IPS DF 19.7 (cell line): ENCODE measurements at places on chromosomes 3 and 15.

DNA sequence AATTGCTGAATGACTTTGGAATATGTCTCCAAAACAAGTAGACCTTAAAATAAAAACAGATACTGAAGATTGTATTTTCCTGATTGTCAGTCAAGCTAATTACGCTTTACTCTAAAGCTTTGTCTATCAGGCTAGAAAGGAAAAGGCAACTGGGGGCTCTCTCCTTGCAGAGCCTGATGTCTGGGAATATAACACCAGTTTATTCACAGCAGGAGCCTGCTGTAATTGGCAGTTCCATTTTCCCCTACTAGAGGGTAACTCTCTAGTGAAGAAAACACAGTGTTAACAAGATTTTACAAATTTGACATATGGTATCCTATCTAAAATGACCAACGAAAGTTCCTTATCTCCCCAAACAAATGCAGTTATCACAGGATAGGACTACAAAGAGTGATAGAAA is 158.8 kb downstream of the PDZRN3 start:
- no peak for DNase-seq

GRCh38 chr3:77686560-77686959 is 646.7 kb downstream of the ROBO2 start:
- DNase-seq: peak; percentile 60

- no peak for DNase-seq
Observed at GRCh38 chr3:28912120-28912885, 368.6 kb upstream of the RBMS3 start.

DNA sequence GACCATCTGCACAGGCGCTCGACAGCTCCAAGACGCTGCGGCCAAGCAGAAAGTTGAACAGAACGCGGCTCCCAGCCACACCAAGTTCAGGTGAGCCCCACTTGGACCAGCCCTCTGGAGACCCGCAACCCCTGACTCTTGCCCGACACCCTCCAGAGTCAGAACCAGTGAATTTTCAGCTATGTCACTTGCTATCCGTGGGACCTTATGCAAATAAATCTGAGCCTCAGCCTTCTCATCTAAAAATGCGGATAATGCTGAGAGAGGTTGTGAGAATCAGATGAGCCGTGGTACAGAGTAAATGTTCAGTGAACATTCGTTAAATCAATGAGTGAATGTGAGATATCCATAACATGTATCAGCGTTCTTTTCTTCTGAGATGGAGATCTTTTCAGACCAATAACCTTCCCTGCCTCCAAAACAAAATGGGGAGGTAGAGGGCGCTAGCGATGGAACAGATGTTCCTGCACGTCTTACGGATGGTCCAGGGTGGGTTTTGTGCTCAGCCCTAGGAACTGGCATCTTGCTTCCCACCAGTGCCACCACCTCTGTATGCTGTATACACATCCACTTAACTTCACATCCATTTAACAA is 524 bp downstream of the MRPS11 start:
- no peak for DNase-seq

GRCh38 chr3:179196700-179197099 is 48.5 kb downstream of the PIK3CA start:
- DNase-seq: no peak

DNA sequence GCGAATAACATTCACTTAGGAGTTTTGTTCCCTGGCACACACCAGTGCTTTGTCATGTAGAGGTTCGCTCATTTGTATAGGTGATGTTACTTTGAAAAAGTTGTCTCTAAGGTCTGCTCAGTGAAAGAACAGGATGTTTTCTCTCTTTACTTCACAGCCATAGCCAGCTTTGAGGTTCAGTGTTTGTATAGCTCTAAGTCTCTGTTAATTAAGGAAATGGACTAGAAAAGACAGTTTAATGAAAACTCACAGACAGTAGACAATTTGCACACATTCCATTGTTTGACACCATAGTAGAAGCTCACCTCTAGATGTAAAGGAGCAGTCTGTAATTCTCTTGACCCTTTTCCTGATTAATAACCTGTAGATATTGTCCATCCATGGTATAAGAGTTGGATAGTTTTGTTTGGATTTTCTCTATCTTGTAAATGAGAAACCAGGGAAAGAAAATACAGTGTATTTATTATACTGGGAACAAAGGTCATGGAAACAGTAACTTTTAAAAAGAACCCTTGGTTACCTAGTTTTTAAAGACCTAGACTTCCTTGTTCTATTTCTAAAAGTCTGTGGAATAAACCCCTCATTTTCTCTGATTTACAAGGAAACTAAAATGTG is 50.4 kb downstream of the PDE8A start:
- DNase-seq: no peak

GRCh38 chr15:78362716-78363380 is 22.7 kb downstream of the CRABP1 start:
- DNase-seq: no peak

DNA sequence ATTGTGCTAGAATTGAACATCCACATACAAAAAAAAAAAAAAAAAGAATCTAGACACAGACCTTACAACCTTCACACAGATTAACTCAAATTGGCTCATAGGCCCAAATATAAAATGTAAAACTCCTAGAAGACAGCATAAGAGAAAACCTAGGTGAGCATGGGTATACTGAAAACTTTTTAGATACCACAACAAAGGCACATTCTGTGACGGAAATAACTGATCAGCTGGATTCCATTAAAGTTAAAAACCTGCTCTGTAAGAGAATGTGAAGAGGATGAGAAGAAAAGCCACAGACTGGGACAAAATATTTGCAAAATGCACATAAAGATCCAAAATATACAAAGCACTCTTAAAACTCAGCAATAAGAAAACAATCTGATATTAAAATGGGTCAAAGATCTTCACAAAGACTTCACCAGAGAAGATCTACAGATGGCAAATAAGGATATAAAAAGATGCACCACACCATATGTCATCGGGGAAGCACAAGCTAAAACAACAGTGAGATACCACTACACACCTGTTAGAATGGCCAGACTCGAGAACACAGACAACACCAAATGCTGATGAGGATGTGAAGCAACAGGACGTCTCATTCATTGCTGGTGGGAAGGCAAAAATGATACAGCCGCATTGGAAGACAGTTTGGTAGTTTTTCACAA is 167.9 kb downstream of the PDE8A start:
- no peak for DNase-seq

DNA sequence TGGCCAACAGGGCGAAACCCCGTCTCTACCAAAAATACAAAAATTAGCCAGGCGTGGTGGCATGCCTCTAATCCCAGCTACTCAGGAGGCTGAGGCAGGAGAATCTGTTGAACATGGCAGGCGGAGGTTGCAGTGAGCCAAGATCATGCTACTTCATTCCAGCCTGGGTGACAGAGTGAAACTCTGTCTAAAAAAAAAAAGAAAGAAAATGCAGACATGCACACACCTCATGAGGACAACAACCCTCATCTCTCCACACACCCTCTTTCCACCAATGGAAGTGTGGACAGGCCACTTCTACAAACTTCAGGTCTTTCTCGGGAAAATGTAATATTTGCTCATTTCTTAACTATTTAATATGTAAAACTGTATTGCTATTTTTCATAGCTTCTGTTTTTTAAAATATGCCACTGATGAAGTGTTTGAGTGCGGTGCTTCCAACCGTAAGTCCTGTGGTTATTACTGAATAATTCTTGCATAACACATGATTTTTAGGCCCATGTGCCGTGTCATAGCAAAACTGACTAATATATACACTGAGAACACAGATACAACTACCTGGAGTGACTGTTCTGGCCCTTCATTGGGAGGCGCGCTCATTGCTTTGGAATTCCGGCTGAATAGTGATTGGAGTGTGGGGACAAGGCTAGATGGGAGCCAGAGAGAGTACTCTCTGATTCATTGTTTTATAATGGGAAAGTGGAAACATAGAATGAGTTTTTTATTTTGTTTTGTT is 23.1 kb downstream of the LRRC31 start:
- DNase-seq: no peak

DNA sequence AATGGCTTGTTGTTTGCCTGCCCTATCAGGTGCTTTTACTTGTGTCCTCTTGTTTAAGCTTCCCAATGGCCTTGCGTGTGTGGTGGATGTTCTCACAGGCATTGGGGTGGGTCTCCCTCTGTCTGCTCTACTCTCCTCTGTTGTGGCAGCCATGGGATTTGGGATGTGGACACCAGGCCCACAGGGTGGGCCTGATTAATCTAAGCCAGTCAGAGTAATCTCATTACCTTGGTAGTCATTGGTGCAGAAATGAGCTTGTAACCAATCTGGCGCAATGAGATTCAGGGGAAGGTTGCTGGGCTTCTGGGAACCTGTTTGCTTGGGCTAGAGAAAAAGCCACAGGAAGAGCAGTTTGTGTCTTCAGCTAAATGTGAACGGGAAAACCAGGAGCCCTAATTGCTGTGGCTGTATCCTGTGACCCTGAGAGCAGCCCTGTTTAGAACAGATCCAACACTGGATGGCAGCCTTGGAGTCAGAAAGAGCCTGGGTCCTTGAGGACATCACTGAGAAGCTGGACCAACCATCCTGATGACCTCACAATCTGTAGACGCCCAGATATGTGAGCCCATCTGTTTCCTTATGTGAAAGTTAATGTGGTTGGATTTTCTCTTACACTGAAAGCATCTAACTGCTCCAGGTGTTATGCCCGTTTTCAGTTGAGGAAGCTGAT is 157.3 kb upstream of the UBE2E1 start:
- no peak for DNase-seq

- no peak for DNase-seq
Observed at GRCh38 chr3:119025171-119025795, 9.4 kb downstream of the IGSF11 start.

GRCh38 chr3:68479779-68480178 is 452.6 kb downstream of the TAFA4 start:
- DNase-seq: no peak

DNA sequence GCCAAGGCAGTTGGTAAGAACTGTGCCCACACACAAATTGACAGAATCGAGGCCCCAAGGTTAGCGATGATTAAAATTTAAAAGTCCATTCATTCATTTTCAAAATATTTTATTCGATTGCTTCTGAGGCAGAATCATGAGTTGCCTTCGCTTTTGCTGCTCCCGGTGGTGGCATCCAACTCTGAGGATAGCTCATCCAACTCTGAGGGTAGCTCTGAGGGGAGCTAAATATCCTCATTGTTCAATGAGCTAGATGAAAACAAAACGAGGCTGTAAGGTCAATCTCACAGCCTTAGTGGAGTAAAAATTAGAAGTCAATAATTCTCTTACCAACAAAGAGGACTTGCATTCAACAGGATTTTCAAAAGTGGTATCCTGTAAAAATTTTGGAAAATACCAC is 897 bp upstream of the CHL1 start:
- no peak for DNase-seq

DNA sequence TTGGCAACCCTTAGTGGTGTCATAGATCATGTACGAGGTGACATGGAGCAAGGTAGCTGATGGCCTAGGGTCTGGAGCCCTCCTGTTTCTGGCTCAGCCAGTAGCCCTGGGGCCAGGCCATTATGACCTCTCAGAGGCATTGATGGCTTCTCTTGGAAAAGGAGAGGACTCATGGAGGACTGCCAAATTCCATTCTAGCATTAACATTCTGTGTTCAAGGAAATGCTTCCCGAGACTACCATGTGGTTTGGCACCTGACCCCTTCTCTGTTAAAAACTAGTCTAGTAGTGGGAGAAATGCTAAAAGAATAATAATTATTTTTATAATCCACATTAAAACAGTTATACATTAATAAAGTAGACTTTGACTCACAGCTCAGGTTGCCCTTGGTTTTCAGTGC is 40.2 kb upstream of the ADAMTSL3 start:
- DNase-seq: no peak

GRCh38 chr3:41103200-41103599 is 96.1 kb upstream of the CTNNB1 start:
- no peak for DNase-seq

- DNase-seq: no peak
Observed at GRCh38 chr15:31277335-31278060, 49.1 kb upstream of the KLF13 start.
